ENCODE measurements at places on chromosomes 2 and 18. TPM values are rescaled to one million over a fixed set of nuclear protein-coding genes. Genes with fewer than 3 reads are reported as not detected.

Gene SNTG2
- 1.5 TPM for total RNA-seq

Gene G6PC2
- not detected for total RNA-seq

Gene CCDC74B
- 0.10 TPM for total RNA-seq

Gene KLHL14
- total RNA-seq = 1.4 TPM

Gene HOXD9
- not detected for total RNA-seq

Gene NMUR1
- 1.8 TPM for total RNA-seq

Gene RND3
- 0.42 TPM for total RNA-seq

Gene KCNG2
- 0.10 TPM for total RNA-seq

Gene NYAP2
- total RNA-seq = 0.10 TPM

Gene ANAPC1
- 53.3 TPM for total RNA-seq
